ENCODE measurements at places on chromosomes 1 and 21.

GRCh38 chr1:246680190-246680589 is 44.0 kb upstream of the SCCPDH start:
- no peak for DNase-seq

- DNase-seq: no peak
These were observed 226.7 kb upstream of the RUNX1 start for GRCh38 chr21:35275776-35276175.

DNA sequence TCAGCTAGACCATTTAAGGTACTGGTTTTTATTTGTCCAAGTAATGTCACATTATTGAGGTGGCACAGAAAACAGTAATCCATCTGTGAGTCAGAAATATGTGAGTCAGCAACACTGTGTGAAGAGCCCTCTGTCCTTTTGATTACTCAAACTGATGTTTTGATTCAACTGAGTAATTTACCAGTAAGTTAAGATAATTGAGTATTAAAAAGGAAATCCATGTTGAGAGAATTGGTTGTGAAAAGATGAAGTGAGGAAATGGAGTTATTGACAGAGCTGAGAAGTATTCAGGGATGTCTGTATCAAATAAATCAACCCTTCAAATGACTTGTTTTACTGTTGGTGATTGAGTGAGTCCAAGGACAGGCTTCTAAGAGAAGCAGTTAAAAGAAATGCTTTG is 302.7 kb upstream of the SGIP1 start:
- peak; percentile 83 for DNase-seq

GRCh38 chr1:32990887-32991286 is 26.3 kb upstream of the RNF19B start:
- no peak for DNase-seq

GRCh38 chr1:230371923-230372703 is 54.0 kb downstream of the PGBD5 start:
- DNase-seq: no peak

- DNase-seq: no peak
These were observed 51.9 kb downstream of the DIPK1A start for GRCh38 chr1:92909321-92909720.

Data from NCI-H460 (cell line).